SK-N-SH (cell line): ENCODE measurements at places on chromosomes 13 and 19.

DNA sequence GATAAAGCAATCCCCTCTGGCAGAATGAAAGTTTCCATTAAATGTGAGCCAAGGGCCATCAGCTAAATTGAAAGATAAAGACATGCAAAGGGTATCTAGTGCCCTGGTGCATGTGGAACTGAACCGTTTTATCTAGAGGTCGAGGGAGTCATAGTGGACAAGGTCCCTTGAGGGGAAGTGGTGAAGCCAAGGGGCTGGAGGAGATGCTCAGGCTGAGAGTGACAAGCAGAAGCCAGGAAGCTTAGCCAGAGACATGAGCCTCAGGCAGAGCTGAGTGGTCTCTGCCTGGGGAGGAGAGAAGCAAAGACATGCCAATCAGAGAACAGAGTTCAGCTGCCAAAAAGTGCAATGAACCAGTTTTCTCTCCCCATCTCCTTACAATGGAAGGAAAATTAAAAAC lies 68.1 kb upstream of the SLC10A2 start:
- peak; percentile 14 for DNase-seq

DNA sequence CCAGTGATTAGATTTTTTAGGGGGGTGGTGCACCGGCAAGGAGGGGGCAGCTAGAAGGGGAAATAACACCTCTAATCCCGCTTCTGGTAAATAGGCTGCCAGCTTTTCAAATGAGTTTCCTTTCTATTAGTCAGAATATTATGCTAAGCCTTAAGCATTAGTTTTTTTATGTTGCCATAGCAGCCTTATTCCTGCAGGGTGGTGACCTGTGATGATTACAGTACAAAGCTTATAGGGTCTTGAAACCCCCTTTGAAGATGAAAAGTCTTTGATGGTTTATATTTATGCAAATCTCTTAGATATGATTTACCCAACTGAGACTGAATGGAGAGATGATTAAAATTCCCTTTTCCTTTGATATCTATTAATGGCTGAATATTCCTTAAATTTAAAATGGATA lies 109.8 kb downstream of the ZIC5 start:
- DNase-seq = no peak

DNA sequence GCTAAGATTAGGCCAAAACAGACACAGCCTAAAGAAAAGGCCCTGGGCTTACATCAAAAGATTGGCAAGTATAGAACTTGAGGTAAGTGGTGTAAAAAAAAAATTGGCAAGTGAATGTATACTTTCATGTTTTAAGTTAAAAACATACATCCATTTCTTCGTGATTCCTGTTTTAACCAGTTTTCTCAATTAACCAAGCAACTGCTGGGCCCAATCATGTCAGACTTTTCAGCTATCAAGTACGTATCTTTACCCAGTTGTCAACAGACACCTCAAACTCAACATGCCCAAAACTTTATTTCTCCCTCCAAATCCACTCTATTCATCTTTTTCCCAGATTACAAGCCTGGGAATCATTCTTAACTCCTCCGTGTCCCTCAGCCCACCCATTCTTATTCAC lies 1.0 kb downstream of the PCID2 start:
- no peak for DNase-seq

GRCh38 chr13:33992881-33993336 lies 175.0 kb downstream of the RFC3 start:
- DNase-seq = no peak

- DNase-seq = peak; percentile 48
Measured at GRCh38 chr13:74132776-74133656, 1.2 kb downstream of the KLF12 start.

DNA sequence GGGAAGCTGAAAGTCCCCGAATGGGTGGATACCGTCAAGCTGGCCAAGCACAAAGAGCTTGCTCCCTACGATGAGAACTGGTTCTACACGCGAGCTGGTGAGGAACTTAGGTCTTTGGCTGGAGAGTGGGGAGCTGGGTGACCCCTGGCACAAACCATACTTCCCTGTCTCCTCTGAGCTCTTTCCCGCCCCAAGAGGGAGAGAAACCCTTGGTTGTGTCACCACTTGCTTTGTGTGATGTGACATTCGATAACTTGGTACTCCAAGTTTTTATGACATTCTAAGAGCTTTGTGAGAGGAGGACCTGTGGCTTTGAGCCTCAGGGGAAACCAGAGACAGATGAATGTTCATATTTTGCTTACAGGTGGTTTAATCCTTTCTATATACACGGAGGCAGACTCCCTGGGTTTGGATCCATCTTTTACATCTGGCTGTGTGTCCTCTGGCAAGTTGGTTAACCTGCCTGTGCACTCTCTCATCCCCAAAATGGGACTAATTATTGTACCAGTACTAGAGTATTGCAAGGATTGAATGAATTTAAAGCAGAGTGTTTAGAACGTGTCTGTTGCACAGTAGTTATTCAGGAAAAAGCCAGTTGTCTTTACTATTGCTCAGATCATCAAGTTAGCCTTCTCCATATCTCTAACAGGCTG lies 1.2 kb downstream of the RPS19 start:
- no peak for DNase-seq
